Natural killer cell (primary cell): ENCODE measurements at places on chromosomes 3 and 15. TPM values are rescaled to one million over a fixed set of nuclear protein-coding genes. Genes with fewer than 3 reads are reported as not detected.

GRCh38 chr3:97278506-97278905 is 464.1 kb downstream of the EPHA6 start:
- no peak for DNase-seq

DNA sequence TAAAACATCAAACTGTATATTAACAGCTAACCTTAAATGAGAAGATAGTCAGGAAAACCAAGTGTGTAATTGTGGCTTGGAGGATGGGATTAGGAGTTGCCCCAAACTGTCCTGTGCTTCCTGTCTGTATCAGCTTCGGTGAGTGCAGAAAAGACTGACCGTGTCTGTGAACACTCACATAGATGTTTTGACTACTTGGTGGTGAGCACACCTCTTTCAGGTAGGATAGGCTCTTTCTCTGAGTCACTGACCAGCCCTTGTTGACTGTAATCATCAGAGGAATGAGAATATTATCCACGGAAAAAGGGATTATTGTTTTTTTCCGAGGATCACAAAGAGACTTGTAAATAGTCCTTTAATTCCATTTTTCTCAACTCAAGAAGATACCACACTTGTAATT is 51.5 kb downstream of the GMNC start:
- DNase-seq, result no peak

DNA sequence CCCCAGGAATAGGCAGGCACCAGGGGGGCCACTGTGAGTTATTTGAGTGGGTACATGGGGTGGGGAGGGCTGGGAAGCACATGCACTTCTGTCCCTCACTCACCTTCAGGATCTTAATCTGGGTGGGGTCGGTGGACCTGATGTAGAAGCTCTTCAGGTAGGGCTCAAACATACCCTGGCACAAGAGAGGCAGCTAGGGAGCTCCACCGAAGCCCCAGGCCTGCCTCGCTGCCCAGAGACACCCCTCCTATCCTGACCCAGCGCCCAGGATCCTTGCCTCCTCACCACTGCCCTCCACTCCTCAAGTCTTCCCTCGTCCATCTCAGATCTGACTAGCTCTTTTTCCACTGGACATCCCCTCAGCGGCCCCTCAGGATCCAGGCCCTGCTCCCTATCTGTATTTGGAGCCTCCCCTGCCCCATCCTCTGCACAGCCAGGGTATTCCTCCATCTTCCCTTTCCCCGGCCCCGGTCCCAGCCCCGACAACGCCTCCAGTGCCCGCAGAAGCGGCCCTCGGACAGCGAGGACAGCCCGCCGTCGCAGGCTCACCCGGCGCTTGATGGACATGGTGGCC is 30.0 kb downstream of the AP3B2 start:
- DNase-seq, result peak; percentile 7

CYP1A1 gene
- not detected for total RNA-seq

LRTM1 gene
- not detected for total RNA-seq

GRCh38 chr3:42179110-42179725 is 86.8 kb downstream of the CCK start:
- no peak for DNase-seq

GRCh38 chr15:54462511-54462913 is 484.3 kb downstream of the UNC13C start:
- DNase-seq, result no peak

GTF2A2 gene
- total RNA-seq, result 39.0 TPM

CLRN1 gene
- not detected for total RNA-seq

GRCh38 chr3:160434071-160434470 is 15.5 kb downstream of the TRIM59 start:
- DNase-seq, result no peak

DNA sequence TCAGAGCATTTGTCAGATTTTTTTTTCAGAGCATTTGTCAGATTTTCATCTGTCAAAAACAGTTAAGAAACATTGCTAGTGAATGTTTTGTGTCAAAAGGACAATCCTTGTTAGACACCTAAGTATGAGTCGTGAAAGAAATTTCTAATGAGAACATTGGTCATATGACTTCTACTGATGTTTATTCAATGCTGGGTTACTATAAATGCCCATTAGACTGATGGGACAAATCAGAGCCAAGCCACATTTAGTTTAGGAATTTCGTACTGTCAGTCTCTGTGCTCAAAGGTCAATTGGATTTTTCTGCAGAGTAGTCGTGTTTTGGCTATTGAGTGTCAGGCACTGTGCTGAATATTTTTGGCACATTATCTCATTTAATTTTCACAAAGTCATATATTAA is 31.6 kb downstream of the TSC22D2 start:
- no peak for DNase-seq

CCR1 gene
- 3.8 TPM for total RNA-seq

DNA sequence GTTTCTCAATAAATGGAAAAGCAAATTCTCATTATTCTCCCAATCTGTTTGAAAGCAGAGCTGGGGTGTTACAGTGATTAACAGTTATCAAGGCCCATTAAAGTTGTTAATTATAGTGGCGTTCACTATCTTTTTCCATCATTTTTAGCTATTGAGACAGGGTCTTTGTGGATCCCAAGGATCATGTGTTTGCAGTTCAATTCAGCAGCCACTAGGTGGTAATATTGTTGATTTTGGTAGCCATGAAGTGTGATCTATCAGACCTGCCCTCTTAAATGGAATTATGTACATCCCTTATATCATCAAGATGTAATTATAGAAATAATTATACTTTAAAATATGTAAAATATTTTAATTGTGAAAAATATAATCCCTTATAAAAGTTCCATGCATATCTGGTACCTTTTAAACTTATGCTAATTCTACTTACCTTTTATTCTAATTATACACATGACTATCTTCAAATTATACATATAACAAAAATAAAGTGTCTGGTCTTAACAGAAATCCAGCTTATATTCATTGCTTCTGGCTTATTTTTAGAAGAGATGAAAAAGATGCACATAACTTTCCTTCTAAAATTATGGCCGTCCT is 126.4 kb downstream of the GREM1 start:
- DNase-seq, result no peak

DNA sequence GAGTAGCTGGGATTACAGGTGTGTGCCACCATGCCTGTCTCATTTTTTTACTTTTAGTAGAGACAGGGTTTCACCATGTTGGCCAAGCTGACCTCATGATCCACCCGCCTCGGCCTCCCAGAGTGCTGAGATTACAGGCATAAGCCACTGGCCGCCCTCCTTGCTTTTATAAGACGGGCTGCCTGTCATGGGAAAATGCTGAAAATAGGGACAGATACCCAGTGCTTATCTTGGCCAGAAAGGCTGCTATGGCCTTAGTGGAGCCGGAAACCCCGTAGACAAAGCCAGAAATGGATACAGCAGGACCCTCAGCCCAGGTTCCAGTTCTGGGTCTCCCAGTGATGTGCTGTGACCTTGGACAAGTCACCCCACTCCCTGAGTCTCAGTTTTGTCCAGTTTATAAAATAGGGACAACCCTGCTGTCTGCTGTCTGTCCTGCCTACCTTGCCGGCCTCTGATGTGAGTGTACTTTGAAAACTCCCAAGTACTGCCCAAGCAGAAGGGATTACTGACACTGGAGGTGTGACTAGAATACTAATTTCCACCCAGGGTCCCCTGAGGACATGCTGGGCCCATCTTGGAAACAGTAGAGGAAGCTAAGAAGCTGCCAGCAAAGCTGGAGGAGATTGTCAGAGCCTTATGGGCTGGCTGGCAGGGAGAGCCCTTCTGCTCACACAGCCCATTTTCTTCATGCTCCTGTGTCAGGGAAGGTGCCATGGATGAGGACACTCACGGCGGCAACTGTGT is 59.6 kb downstream of the BDH1 start:
- DNase-seq, result no peak

- no peak for DNase-seq
Observed at GRCh38 chr3:187810021-187810446, 64.8 kb upstream of the BCL6 start.

DNA sequence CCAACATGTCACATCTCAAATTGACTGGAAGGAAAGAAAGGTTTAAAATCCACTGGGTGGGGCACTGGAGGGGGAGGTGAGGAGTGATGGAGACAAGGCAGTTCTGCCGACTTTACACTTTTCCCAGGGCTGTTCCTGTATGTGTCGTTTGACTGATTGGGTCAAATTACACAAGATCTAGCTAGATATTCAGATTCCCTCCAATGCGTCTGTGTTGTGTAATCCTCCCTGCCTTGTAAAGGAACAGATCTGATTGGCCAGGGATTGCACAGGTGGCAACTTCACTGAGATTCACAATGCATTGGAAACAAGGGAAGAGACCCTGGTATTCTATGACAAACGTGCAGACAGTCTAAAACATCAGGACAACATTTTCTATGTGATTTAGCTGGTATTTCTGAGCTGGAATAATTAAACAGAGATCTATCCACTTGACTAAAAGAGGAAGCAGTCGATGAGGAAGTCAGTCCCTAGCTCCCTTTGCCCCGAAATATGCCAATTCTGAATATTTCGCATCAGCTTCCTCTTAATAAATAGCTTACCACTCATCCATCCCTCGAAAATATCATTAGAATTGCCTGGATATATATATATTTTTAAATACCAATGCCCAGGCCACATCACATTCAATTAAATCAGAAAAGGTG is 312.9 kb downstream of the RORA start:
- no peak for DNase-seq

CCDC33 gene
- total RNA-seq, result not detected

- DNase-seq, result no peak
Observed at GRCh38 chr15:66937588-66937987, 127.8 kb upstream of the SMAD3 start.

SCAANT1 gene
- not detected for total RNA-seq

EPHB3 gene
- not detected for total RNA-seq

- DNase-seq, result peak; percentile 5
Observed at GRCh38 chr3:189071446-189071845, 100.3 kb upstream of the TPRG1 start.

- no peak for DNase-seq
Observed at GRCh38 chr3:14273901-14274611, 95.4 kb downstream of the LSM3 start.

DNA sequence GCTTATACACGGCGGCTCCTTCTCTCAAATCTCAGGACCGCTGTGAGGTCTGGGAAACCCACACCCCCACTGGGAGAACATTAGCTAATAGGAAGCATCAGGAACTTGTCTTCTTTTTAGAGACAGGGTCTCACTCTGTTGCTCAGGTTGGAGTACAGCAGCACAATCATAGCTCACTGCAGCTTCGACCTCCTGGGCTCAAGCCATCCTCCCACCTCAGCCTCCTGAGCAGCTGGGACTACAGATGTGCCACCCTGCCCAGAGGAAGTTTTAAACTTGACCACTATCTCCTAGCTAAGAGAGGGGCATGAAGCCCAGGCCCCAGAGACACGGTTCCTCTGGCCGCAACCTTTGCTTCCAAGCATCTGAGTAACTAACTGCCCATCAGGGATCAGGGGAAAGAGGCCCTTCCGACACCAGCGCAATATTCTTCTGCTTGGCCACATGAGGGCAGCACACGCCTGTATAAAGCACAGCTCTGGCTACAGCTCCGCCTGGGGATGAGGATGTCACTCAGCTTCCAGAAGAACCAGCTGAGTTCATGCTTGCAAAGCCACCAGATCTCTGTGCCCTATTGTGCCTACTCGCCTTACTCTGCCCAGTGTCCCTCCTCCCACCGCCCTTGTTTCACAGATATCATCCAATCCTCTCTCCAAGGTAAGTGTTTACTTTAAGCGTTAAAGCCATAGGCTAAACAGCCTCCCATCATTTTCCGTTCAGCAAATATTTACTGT is 57.6 kb upstream of the SLC6A11 start:
- peak; percentile 70 for DNase-seq

- no peak for DNase-seq
Observed at GRCh38 chr15:91552555-91552954, 301.0 kb upstream of the SLCO3A1 start.

FAM107A gene
- total RNA-seq, result not detected

SPATA12 gene
- not detected for total RNA-seq

- DNase-seq, result no peak
Observed at GRCh38 chr3:152205097-152205593, 63.6 kb upstream of the MBNL1 start.

TIMP4 gene
- total RNA-seq, result not detected

- no peak for DNase-seq
Observed at GRCh38 chr3:149555927-149556326, 81.4 kb downstream of the TM4SF4 start.
